Stimulated activated CD4-positive, alpha-beta T cell treated with anti-CD3 and anti-CD28 coated beads, Interleukin-1b, Interleukin-23, amount 100 ng/mL, for 1 hour (primary cell): ENCODE measurements at places on chromosomes 7 and 10.

DNA sequence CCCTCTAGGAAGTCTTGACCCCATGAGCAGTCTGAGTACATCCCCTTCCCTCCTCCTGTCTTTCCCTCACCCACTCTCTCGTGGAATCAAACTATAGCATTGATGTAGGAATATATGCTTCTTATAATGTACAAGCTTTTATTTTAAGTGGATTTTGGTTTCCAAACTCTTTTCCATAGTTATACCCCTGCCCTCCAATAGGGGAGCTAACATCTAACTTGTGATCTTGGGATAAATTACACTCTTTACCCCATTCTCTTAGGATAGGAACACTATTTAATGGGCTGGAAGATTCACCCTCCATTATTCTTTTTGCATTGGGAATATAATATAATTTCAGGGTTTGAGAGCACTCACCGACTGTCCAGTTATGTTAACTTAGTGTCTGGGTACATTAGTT is 465.9 kb downstream of the GATA3 start:
- DNase-seq = no peak

DNA sequence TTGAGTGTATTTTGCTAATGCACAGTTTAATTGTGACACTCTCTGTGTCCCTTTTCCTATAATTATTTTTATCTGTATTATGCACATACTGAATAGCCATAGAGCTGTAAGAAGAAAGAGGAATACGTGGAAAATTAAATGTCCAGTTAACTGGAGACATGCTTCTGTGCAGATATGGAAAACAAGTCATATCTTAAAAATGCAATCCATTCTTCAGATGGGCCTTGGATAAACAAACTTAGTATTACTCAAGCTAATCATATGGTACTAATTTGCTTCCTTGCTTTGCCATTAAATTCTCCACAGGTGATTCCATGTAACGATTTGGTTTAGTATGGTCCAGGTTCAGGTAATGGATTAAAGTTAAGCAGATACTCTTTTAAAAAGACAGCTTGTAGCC is 201.2 kb upstream of the CELF2 start:
- DNase-seq = no peak

GRCh38 chr7:109049366-109049765 is 479.7 kb downstream of the DNAJB9 start:
- DNase-seq = no peak

GRCh38 chr7:43914795-43915194 is 8.4 kb upstream of the URGCP start:
- no peak for DNase-seq

DNA sequence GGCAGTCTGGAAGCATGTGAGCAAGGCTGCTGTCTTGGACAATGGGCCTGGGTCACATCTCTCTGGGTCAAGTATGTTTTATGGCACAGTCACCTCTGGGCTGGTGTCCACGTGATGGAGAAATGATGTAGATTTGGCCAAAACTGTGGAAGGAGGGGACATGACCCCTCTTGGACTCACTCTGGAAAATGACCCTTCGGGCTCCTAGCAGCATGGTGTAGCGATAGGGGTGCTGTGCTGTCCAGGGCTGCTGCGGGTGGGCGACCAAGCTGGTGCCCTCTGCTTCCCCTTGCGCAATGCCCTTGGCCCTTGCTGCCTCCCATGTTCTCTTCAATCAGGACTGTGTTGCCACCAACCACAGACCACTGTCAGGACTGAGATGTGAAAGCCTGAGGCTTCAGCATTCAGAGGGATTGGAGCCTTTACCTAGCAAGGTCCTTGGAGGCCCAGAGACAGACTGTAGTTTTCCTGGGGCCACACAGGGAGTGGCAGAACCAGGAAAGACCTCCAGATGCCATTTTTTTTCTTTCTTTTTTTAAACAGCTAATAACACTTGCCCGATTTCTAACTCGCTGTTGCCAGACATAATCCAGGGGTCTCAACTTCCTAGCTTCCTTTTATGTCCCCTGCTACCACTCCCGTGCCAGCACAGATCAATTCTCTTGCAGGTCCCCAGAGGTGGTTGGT is 6.1 kb downstream of the CYP26A1 start:
- DNase-seq = no peak

GRCh38 chr10:21885940-21886339 is 117.6 kb downstream of the DNAJC1 start:
- no peak for DNase-seq

DNA sequence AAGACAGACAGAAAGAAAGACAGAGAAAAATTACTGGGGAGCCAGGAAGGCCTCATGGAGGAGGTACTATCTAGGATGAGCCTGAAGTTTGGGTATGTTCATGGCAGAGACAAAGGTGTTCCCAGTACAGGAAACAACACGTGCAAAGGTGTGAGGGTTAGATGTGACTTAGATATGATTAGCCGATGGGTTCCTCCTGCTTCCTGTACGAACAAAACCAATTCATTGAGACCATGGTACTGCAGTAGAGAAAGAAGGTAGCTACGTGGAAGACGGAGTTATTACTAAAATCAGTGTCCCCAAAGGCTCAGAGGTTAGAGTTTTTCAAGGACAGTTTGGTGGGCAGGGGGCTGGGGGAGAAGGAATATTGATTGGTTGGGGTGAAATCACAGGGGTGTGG is 55.2 kb upstream of the CHST3 start:
- no peak for DNase-seq
